CD4-positive, alpha-beta T cell treated with Interleukin-4 for 4 hours (primary cell): ENCODE measurements at places on chromosomes 5 and 9.

DNA sequence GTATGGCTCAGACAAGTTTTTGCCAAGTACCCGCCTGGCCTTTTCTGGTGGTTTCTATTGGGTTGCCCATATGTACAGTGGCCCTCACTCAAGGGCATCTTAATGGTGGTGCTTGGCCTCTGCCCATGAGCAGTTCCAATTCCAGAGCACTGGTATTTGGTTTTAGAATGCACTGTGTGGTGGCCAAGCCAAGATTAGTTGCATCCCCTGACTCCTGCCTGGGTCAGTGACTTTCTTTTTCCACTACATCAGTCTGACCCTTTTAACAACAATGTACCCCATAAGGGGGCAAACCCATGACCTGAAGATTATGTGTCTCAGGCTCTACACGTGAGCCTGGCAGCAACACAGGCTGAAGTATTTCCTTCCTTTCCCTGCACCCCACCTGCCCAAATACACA, 34.2 kb downstream of the NPR3 start:
- no peak for DNase-seq

GRCh38 chr5:89728750-89729149, 680.8 kb downstream of the CETN3 start:
- DNase-seq, result no peak

GRCh38 chr5:82551840-82552385, 273.8 kb upstream of the RPS23 start:
- DNase-seq, result no peak

GRCh38 chr9:115000217-115000639, 69.8 kb upstream of the TNFSF8 start:
- no peak for DNase-seq

DNA sequence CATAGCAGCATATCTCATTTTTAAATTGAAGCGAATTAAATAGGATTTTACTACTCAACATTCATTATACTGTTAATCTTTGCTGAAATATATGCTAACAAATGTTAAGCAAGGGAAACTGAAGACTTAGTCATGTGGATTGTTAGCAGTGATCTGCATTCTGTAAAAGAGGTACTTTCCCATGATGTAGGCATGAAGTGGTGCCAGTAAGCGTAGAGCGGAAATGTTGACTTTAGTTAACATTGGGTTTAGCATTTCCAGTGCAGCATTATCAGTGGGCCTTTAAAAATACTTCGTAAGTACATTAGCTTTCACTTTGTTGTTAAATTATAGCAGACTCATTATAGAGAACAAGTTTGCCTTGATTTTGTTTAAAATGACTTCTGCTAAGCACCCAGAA, 130.3 kb downstream of the CDC42SE2 start:
- DNase-seq, result peak; percentile 87

DNA sequence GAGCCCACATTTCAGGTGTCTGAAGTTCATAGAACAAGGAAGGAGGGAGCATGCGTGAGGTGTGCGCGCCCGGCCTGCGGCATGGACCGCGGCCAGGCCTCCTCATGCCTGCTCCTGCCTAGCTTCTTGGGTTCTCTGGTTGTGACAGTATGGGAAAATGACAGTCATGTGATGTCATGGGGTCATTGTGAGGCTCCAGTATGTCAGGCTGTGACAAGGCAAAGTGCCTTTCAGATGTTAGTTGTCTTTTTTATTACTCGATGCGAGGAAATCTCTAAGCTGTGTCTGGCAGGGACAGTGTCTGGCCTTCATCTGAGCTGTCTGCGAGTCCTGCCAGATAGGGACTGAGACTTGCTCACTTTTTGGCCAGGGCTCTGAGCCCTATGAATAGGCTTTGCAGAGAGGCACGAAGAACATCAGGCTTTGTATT, 13.3 kb downstream of the UCK1 start:
- no peak for DNase-seq

DNA sequence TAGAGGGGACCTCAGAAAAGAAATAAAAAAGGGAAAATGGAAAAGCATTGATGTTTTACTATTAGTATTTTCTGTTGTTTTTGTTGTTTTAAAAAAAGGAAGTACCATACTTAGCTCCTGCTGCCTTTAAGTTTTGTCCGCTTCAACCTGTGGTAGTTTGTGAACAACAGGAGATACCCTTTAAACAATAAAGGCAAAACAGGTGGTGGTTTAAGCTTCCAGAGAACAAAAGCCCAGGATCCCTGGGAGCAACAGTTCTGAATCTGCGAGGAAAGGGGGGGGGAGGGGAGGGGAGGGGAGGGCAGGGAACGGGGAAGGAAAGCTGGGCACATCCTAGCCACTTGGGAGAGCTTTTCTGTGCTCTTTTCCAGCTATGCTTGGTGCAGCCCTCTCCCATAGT, 2.1 kb upstream of the PSIP1 start:
- DNase-seq, result no peak

GRCh38 chr5:116626945-116627679, 52.5 kb upstream of the SEMA6A start:
- DNase-seq, result no peak

DNA sequence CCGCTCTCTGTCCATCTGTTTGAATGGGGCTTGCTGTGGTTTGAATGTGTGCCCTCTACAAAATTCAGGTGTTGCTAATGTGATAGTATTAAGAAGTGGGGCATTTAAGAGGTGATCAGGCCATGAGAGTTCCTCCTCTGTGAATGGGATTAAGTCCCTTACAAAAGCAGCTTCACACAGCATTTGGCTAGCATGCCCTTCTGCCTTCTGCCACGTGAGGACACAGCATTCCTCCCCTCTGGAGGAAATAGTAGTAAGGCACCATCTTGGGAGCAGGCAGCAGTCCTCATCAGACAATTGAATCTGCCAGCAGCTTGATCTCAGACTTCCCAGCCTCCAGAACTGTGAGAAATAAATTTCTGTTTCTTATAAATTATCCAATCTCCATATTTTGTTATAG, 540.2 kb downstream of the CSNK1G3 start:
- DNase-seq, result no peak
